Spleen (tissue), 13 donors: ENCODE measurements at places on chromosomes 5 and 9. TPM values are rescaled to one million over a fixed set of nuclear protein-coding genes. Genes with fewer than 3 reads are reported as not detected.

GRCh38 chr9:133576875-133577736, 32.1 kb downstream of the FAM163B start:
- H3K36me3 ChIP-seq = no peaks in the 10 kb centered on the region
- no peak overlapping the region for H3K4me3 ChIP-seq
- peak overlapping the region; percentile 65 for H3K27ac ChIP-seq
- H3K27me3 ChIP-seq = peaks cover 97% of the 10 kb centered on the region

Gene ACER2
- 0.09 TPM for polyA plus RNA-seq

Gene ERMP1
- 2.9 TPM for polyA plus RNA-seq

DNA sequence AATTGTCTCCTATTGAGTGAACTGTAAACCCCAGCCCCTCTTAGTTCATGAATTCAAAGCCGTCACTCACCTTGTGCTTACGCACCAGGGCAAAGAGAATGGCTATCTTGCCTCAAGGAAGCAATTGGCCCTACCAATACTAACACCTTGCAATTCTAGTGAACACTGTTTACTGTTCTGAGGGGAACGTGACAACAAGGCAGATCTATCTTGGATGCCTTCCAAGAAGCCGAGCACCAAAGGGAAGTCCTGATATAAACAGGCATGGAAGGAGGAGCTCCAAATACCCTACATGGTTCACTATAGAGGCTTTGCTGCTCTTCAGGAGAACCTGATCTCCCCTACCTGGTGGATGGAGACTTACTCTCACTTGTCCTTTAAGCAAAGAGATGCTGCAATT, 1.7 kb upstream of the PLPPR1 start:
- no peak overlapping the region for H3K4me3 ChIP-seq
- no peaks in the 10 kb centered on the region for H3K36me3 ChIP-seq
- no peaks in the 10 kb centered on the region for H3K4me1 ChIP-seq
- no peak overlapping the region for H3K27ac ChIP-seq
- DNase-seq = no peak

DNA sequence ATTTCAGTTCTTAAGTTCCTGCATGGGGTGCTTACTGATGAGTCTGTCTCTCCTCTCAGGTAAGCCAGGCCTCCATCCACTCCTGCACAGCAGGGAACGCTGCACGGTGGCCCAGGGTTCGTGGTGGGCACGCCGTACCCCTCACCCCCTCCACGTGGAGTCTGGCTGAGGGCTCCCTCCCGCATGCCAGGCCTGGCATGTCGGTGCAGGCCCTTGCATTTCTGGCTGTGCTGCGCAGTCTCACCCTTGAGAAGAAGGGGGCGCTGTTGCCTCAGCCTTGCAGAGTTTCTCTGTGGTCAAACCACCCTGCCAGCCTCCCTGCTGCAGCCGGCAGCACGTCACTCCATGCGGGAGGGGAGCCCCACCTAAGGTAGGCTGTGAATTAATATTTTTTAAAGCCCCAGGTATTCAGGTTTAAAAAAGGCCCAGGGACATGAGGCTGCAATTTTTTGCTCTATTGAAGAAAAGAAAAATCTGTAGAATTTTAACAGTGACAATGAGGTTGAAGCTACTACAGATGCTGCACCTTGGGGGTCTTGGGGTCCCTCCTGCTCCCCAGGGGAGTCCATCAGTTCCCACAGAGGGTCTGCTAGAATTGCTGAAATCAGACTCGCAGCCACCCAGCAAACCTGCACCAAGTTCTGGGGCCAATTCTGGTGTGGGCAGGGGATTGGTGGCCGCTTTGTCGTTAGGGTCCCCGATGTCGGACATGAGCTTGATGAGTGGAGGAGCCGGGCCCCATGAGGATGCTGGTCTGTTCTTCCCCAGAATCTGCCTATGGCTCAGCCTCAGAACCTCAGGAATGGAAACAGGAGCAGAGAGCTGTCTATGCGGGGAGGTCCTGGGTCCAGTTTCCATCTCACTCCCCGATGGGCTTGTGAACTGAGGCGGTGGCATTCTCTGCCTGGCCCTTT, 52.6 kb downstream of the TENT4A start:
- peak; percentile 86 for DNase-seq
- H3K4me1 ChIP-seq = peaks cover 13% of the 10 kb centered on the region
- no peaks in the 10 kb centered on the region for H3K27me3 ChIP-seq
- peak overlapping the region; percentile 32 for H3K4me3 ChIP-seq

GRCh38 chr9:70340572-70340971, 73.9 kb downstream of the KLF9 start:
- no peaks in the 10 kb centered on the region for H3K27me3 ChIP-seq
- no peaks in the 10 kb centered on the region for H3K4me1 ChIP-seq
- no peak for DNase-seq

DNA sequence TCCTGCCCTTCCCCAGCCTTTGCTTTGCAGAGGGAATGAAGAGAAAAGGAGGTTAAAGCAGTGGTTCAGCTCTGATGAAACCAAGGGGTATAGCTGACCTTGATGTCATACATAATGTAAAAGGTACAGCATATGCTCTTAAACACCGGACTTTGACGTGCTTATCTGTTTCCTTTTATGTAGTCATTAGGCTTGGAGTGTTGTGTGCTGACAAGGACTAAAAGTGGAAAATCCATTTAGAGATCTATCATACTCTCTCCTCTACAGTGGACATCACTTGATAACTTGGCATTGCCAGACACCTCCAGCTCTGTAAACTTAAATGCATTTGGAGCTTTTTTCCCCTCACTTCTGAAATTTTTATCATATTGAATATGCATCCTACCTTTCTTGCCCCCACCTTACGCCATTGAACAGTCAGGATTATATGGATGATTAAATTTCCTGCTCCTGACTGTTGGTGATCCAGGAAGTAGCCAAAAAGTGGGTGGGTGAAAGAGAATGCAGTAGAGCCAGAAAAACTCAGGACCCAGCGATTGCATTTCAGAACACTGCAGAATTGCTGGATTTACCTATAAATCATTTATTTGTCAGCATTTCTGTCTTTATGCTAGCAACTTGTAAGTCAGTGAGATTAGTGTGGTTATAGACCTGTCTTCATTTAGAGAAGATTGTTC, 4.1 kb downstream of the TNFAIP8 start:
- H3K36me3 ChIP-seq = no peaks in the 10 kb centered on the region
- H3K27me3 ChIP-seq = no peaks in the 10 kb centered on the region
- no peak overlapping the region for H3K4me3 ChIP-seq
- peaks cover 98% of the 10 kb centered on the region for H3K4me1 ChIP-seq

Gene TMCO6
- 12.0 TPM for polyA plus RNA-seq

Gene COL23A1
- polyA plus RNA-seq = 3.1 TPM

Gene GRIN3A
- 0.07 TPM for polyA plus RNA-seq

- H3K27me3 ChIP-seq = no peaks in the 10 kb centered on the region
- H3K27ac ChIP-seq = peak overlapping the region; percentile 51
- no peak overlapping the region for H3K4me3 ChIP-seq
- no peak for DNase-seq
- peaks cover 51% of the 10 kb centered on the region for H3K4me1 ChIP-seq
Measured at GRCh38 chr5:144189800-144190429, 19.2 kb downstream of the KCTD16 start.

Gene TENT4A
- polyA plus RNA-seq = 12.9 TPM

Gene ZFP37
- polyA plus RNA-seq = 0.65 TPM

GRCh38 chr5:25444697-25445096, 799.9 kb upstream of the CDH10 start:
- no peak overlapping the region for H3K27ac ChIP-seq
- H3K4me1 ChIP-seq = no peaks in the 10 kb centered on the region
- no peaks in the 10 kb centered on the region for H3K36me3 ChIP-seq
- H3K27me3 ChIP-seq = no peaks in the 10 kb centered on the region
- H3K4me3 ChIP-seq = no peak overlapping the region
